ENCODE measurements at places on chromosomes 7 and 10. TPM values are rescaled to one million over a fixed set of nuclear protein-coding genes. Genes with fewer than 3 reads are reported as not detected.

Gene CAMK2B
- 2.6 TPM for polyA plus RNA-seq

GRCh38 chr7:8261711-8262695 is at the start of gene ICA1:
TSS of gene ICA1 (minus strand) at chr7:8262167. CDS start at chr7:8235926, 26,241 bp downstream.
- no peak for DNase-seq

DNA sequence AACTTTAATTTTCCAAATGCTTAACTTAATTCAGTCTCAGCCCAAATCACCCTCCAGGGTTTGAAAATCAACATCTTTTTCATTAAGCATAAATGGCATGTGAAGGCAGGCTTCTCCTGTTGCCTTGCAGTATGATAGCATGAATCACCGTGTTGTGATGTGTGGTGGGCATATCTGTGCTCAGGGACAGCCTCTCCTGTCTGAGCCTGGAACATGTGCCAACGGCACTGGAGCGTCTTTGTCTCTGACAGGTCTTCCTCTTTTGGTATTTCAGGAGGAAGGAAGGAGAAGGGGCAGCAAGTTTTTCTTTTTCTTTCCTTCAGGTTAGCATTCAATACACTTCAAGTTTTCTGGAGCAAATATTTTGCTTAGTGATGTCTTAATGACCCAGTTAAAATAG is 57.6 kb downstream of the LRGUK start:
- no peak for DNase-seq

DNA sequence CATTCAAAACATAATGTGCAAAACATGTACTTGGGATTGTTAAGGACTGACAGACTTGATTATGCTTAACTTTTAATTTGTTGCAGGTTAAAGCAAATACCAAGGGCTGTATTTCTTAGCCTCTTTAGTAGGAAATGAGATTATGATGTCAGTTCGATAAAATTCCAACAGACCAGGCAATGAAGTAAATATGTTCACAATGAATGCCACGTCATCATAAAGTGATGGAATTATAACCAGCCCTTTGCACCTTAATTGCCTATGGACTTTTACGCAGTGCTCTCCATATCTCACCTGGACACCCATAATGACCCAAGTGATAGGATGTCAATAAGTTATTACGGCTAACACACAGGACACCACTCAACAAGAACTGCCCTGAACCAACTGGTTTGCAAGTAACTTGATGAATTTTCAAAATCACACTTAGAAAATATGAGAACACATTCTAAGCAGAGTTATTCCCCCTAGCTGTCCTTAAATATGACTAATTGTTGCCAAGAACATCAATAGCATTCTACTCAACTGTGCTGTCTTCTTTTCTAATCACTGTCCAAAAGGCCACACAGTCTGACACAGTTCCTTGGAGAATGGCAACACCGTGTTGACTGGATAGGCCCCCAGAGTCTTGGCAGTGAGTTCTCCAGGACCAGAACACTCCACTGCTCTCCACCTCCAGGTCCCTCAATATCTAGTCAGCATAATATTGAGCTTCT is 115.0 kb downstream of the CHCHD3 start:
- no peak for DNase-seq

GRCh38 chr10:79321494-79321882 is 25.8 kb upstream of the PPIF start:
- no peak for DNase-seq

GRCh38 chr7:151447312-151447711 is 7.4 kb upstream of the CRYGN start:
- DNase-seq: no peak

DNA sequence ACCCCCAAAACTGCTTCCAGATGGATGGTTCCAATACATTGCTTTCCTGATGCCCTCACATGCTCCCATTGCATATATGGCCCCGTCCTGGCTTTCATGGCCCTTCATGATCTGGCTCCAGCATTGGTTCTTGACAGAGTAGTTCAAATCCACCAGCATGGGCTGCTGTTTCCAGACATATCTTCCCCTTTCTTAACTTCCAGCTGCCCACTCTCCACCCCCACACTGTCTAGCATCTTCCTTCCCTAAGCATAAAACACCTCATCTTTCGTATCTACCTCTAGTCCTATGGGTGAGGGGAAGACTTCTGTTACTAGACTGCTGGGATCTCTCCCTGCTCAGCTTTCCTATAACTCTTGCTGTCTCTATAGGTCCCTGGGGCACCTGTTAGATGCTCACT is 13.2 kb upstream of the GOLGA7B start:
- no peak for DNase-seq

DNA sequence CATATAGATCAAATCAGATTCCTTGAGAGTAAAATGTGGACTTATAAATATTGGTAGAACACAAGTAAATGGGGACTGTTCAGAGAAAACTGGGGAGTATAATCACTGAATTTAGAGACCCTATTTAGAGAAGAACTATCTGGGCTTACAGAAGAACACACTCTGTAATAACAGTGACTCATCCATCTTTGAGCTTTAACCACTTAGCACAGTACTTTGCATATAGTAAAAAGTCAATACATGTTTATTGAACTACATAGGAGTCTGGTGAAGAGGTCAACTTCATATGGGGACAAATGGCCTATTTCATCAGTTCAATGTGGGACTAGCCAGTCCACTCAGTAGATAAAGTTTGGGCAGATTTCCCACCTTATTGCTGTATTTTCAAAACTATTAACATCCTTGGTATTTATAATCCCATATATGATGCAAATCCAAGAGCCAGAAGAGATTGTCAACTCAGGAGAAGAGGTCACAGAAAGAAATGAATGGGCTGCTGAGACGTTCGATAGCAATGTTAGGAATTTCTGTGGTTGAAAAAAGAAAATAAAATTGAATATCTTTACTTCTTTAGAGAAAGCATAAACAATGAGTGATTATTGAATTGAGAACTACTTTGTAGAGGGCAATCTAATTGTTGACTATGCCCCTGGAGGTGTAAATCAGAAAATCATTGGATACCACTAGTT is 119.3 kb upstream of the CACNA2D1 start:
- DNase-seq: no peak

GRCh38 chr7:21305455-21306235 is 122.2 kb upstream of the SP4 start:
- no peak for DNase-seq

Gene GPC2
- polyA plus RNA-seq: 6.4 TPM

DNA sequence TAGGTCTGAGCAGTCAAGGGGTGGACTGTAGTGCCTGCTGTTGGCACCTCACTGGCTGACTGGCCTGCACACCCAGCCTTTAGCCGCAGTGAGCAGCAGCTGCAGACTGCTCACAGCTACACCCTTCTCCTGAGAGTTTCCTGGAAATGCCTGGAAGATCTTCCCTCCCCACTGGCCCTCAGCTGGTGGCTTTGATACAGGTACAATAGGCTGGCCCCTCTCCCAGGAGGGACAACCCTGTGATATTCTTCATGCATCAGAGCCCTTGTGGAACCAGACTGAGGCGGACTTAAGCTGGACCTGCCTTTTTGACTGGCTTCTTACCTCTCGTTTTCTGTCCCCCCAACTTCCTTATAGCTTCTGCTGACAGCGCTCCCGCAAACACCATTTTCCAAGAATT is 6.4 kb downstream of the GCK start:
- no peak for DNase-seq

Gene CYP3A7
- polyA plus RNA-seq: 0.42 TPM

- DNase-seq: no peak
Observed at GRCh38 chr7:75689246-75690099, 49.3 kb downstream of the HIP1 start.

DNA sequence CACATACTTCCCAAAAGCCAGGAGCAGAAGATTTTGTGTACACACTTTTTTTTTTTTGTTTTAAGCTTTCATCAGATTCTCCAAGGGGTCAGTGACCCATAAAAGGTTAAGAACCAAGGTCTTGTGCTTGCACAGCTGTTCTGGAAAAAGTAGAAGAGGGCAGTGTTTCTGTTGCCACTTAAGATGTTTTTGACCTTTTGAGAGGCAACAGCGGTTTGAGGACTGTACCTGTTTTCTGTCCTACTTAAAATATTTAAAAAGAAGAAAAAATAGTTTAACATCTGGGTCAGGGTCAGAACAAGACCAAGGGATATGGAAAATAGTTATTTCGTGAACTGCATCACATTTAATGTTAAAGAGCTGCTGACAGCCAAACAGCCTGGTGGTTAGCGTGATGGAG is 32.9 kb downstream of the AUTS2 start:
- no peak for DNase-seq
